A549 treated with AZD2906 at 1 μM for 4 hours (cell line): ENCODE measurements at places on chromosomes 2 and 18. TPM values are rescaled to one million over a fixed set of nuclear protein-coding genes. Genes with fewer than 3 reads are reported as not detected.

PPP4R3B gene
- total RNA-seq = 27.2 to 31.0 TPM (median 29.5 TPM) in 5 replicates

ABHD1 gene
- total RNA-seq = 1.3 to 1.6 TPM (median 1.3 TPM) in 5 replicates

CFAP221 gene
- total RNA-seq = 0.14 to 0.40 TPM (median 0.26 TPM) in 5 replicates

ZNF804A gene
- not detected in 5 replicates for total RNA-seq

FKBP1B gene
- total RNA-seq = 11.5 to 12.2 TPM (median 11.8 TPM) in 5 replicates

SH3RF3 gene
- total RNA-seq = 0.47 to 0.71 TPM (median 0.66 TPM) in 5 replicates

FAP gene
- 0.08 to 0.11 TPM (median 0.09 TPM) in 3 of 5 replicates, not detected in the others for total RNA-seq

ANKRD30BL gene
- total RNA-seq = not detected in 5 replicates

L3MBTL4 gene
- 0.02 to 0.05 TPM in 2 of 5 replicates, not detected in the others for total RNA-seq

FBXO15 gene
- total RNA-seq = 0.48 to 1.1 TPM (median 0.62 TPM) in 5 replicates

GPR45 gene
- 0.06 TPM in 1 of 5 replicates, not detected in the others for total RNA-seq

RBFA gene
- total RNA-seq = 29.1 to 32.3 TPM (median 31.4 TPM) in 5 replicates

TBR1 gene
- total RNA-seq = 0.01 to 0.20 TPM (median 0.06 TPM) in 4 of 5 replicates, not detected in the other

MDH1B gene
- 1.1 to 1.7 TPM (median 1.5 TPM) in 5 replicates for total RNA-seq

IL1RL1 gene
- 0.80 to 1.4 TPM (median 1.2 TPM) in 5 replicates for total RNA-seq

DOK1 gene
- total RNA-seq = 3.4 to 4.9 TPM (median 4.4 TPM) in 5 replicates

DHRS9 gene
- total RNA-seq = 3.1 to 3.9 TPM (median 3.4 TPM) in 5 replicates

POTEE gene
- total RNA-seq = 0.03 to 0.07 TPM (median 0.06 TPM) in 5 replicates

CNPPD1 gene
- total RNA-seq = 39.9 to 49.9 TPM (median 47.1 TPM) in 5 replicates

IRS1 gene
- total RNA-seq = 13.1 to 15.2 TPM (median 14.8 TPM) in 5 replicates

HYCC2 gene
- 3.1 to 6.1 TPM (median 5.1 TPM) in 5 replicates for total RNA-seq

SDC1 gene
- 167 to 203 TPM (median 188 TPM) in 5 replicates for total RNA-seq
